ENCODE measurements at places on chromosomes 12 and 14. TPM values are rescaled to one million over a fixed set of nuclear protein-coding genes. Genes with fewer than 3 reads are reported as not detected.

DNA sequence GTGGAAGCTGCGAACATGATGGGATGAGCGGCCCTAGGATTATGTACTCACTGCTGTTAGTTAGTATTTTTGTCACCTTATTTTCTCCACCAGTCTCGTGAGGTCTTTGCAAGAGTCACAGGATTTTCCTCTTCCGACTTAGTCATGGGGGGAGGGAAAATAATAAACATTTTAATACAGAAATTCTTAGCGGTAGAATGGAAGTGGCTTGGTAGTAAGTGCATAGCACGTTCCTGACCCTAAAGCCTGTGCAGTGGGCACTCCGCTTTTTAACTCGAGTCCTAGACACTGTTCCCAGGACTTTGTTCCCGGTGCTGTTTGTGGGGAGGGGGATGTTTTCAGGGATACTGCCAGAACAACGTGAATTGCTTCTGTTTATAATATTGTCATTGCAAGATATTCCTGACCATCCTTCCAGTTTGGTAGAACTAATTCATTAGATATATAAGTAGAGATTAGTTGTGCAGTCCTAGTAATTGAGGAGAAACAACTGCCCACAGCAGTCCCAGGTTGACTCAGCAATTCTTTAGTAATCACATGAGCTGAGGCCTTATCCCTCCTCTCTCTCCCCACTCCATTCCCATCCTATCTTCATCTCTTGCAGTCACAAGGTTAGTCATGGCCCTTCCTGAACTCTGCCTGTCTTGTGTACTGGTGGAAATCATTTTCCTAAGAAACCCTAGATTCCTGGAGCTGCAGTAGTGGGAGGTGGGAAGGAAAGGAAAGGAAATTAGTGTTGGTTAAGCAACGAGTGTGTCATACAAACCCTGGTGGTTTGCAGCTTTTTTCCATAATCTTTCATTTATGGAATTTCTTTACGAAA lies 799 bp downstream of the SLC38A6 start:
- H3K27ac ChIP-seq, result no peak overlapping the region
- H3K27me3 ChIP-seq, result no peaks in the 10 kb centered on the region
- H3K4me1 ChIP-seq, result no peaks in the 10 kb centered on the region
- peak; percentile 77 for DNase-seq
- no peak overlapping the region for H3K4me3 ChIP-seq

DNA sequence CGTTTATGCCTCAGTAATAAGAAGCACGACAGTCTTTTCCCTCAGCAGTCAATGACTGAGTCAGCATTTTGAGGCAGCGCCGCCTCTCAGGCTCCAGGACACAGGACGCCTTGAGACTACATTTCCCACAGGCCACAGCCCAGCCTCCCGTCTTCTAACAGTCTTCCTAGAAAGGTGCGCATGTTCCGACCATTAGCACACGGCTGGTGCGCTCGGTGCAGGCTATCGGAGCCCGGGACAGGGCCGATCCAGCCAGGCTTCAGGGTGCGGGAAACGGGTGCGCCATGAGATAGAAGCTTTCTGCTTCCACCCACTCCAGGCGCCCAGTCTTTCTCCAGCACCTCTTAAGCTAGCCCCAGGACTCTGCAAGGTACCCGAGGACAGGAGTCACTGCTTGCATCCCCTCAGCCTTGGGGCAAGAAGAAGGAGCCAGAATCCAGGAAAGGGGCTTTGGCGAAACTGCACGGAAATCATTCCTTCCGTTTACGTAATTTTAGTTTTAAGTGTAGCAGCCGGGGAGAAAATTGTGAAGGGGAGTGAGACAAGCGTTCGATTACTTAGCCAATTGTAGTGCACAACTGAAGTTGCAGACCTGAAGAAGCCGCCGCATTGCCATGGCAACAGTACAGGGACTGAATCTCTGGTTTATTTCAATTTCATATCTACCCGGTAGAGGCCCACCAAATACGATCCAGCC lies 54.0 kb downstream of the ZNF641 start:
- DNase-seq, result peak; percentile 66
- peaks cover 8% of the 10 kb centered on the region for H3K27me3 ChIP-seq
- H3K36me3 ChIP-seq, result no peaks in the 10 kb centered on the region

The DBX2 gene
- not detected for total RNA-seq

GRCh38 chr12:58414398-58414871 lies 473.1 kb downstream of the ATP23 start:
- no peaks in the 10 kb centered on the region for H3K36me3 ChIP-seq
- no peaks in the 10 kb centered on the region for H3K27me3 ChIP-seq
- peak; percentile 59 for DNase-seq
- H3K4me1 ChIP-seq, result peaks cover 54% of the 10 kb centered on the region
- H3K4me3 ChIP-seq, result no peak overlapping the region

DNA sequence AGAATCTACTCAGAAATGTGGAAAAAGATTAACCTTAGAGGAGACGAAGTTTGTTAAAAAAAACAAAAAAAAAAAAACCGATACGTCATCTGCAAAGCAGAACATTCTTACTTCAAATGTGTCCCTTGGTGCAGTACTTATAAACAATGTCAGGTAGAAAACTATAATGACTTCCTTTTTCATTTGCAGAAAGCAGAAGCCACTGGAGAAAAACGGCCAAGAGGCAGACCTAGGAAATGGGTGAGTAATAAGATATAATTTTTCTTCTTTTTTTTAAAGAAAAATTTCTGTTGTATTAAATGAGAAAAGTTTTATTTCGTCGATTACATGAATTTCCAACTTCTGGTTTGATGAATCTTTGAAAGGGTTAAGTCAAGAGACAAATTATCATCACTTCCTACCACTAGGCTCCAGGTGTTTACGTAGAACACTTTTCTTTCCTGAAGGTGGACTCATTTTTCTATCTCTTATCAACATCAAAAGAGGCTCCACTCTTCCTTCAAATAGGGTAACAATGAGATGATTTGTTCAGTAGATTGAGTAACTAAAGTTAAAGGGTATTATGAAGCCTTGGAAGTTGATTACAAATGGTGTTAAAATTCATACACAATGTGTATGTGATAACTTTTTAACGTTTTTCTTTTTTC lies 14.2 kb downstream of the HMGA2 start:
- DNase-seq, result no peak
- peaks cover 97% of the 10 kb centered on the region for H3K4me1 ChIP-seq
- peak overlapping the region; percentile 39 for H3K4me3 ChIP-seq
- peaks cover 84% of the 10 kb centered on the region for H3K36me3 ChIP-seq
- peak overlapping the region; percentile 76 for H3K27ac ChIP-seq

- H3K4me3 ChIP-seq, result no peak overlapping the region
- no peaks in the 10 kb centered on the region for H3K27me3 ChIP-seq
- no peaks in the 10 kb centered on the region for H3K4me1 ChIP-seq
- DNase-seq, result peak; percentile 24
- no peak overlapping the region for H3K27ac ChIP-seq
- H3K36me3 ChIP-seq, result peaks cover 12% of the 10 kb centered on the region
These were observed 5.2 kb upstream of the CNPY2 start for GRCh38 chr12:56321027-56321426.

- no peak for DNase-seq
- no peak overlapping the region for H3K4me3 ChIP-seq
- H3K27me3 ChIP-seq, result no peaks in the 10 kb centered on the region
These were observed 271.4 kb downstream of the SSPN start for GRCh38 chr12:26466726-26467125.

DNA sequence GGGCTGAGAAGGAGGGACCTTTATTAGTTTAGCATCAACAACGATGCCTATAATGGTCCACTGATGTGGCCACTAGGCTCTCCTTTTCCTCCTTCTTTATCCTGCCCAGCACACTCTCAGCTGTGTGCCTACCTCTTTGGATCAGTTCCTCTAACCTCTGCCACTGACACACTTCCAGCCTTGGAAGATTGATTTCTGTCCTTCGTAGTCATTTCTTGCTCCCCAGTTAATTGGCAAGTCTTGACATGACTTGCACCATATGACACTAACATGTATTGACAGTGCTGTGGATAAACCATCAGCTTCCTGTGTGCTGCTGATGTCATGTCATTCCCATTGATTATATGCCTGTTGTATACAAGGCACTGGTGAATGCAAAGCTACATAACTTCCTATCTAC lies 90.2 kb upstream of the PLEKHG7 start:
- no peak overlapping the region for H3K4me3 ChIP-seq
- H3K27me3 ChIP-seq, result peaks cover 2% of the 10 kb centered on the region
- H3K27ac ChIP-seq, result no peak overlapping the region
- H3K36me3 ChIP-seq, result no peaks in the 10 kb centered on the region
- peaks cover 19% of the 10 kb centered on the region for H3K4me1 ChIP-seq

DNA sequence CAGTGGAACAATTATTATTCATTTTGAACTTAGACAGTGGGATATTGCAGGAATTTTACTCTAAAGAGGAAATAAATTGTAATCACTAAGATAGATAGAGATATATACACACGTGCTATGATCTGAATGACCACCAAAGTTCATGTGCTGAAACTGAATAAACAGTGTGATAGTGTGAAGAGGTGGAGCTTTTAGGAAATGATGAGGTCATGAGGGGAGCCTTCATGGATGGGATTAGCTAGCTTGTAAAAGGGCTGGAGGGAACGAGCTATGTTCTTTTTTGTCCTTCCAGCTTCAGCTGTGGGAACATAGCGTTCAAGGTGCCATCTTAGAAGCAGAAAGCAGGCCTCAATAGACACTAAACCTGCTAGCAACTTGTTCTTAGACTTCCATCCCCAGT lies 191.5 kb upstream of the LRIG3 start:
- peaks cover 2% of the 10 kb centered on the region for H3K27me3 ChIP-seq
- H3K4me3 ChIP-seq, result no peak overlapping the region
- no peak overlapping the region for H3K27ac ChIP-seq
- H3K36me3 ChIP-seq, result no peaks in the 10 kb centered on the region
- peaks cover 21% of the 10 kb centered on the region for H3K4me1 ChIP-seq
- DNase-seq, result no peak

GRCh38 chr14:21748869-21749303 lies 75.3 kb upstream of the OR4E1 start:
- DNase-seq, result no peak
- no peaks in the 10 kb centered on the region for H3K4me1 ChIP-seq
- no peak overlapping the region for H3K27ac ChIP-seq
- H3K36me3 ChIP-seq, result no peaks in the 10 kb centered on the region

GRCh38 chr14:33347796-33348195 lies 409.1 kb downstream of the NPAS3 start:
- H3K27me3 ChIP-seq, result peaks cover 6% of the 10 kb centered on the region
- no peak overlapping the region for H3K27ac ChIP-seq
- H3K4me1 ChIP-seq, result no peaks in the 10 kb centered on the region
- no peak for DNase-seq
- H3K4me3 ChIP-seq, result no peak overlapping the region

DNA sequence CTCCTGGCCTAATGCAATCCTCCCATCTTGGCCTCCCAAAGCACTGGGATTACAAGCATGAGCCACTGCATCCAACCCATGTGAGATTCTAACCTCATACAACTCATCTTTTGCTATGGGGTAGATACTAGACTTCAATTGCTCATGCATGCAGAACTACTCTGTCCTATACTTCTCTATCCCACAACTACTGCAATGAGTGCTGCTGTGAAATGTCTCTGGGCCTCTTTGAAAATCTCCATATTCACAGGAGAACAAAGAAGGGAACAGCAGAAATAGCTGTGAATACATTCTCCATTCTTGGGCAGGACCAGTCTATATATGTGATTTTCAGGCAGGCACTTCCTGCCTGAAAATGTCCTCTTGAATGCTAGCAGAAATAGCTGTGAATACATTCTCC lies 220.7 kb upstream of the GRIP1 start:
- H3K27me3 ChIP-seq, result peaks cover 2% of the 10 kb centered on the region
- DNase-seq, result no peak
- H3K4me1 ChIP-seq, result no peaks in the 10 kb centered on the region
- H3K27ac ChIP-seq, result no peak overlapping the region

The LRRIQ1 gene
- total RNA-seq, result not detected

DNA sequence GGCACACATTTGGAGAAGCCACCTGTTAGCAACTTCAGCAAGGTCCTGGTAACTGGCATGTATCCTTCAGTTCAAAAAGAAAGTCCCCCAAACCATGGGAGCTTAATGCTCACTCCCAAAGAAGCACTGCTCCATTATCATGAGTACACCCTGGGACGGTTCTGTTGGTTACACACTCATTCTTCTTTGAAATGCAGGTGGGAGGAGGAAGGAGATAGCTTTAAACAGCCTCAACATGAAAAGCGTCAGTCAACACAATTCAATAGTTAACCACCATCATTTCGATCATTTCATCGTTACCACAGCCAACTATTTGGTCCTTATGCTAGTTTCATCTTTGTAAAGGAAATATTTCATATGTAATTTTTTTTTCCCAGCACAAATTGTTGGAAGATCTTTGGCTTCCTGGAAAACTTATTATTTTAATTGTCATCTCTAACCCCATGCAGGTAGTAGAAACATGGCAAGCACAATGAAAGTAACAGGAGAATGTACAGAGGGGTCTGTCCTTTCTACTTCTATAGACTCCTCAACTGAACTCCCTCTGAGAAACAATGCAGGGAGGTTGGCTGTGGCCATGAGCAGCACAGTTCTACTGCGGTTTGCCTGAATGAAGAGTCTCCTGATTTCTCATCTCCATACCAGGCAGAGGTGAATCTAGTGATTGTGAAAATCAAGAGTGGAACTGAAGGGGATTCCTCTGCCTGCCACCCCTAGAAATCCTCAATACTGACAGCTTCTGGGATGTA lies 196.4 kb upstream of the FOXN3 start:
- peaks cover 31% of the 10 kb centered on the region for H3K4me1 ChIP-seq
- no peak for DNase-seq
- H3K4me3 ChIP-seq, result no peak overlapping the region
- no peak overlapping the region for H3K27ac ChIP-seq
- peaks cover 3% of the 10 kb centered on the region for H3K27me3 ChIP-seq
- H3K36me3 ChIP-seq, result peaks cover 13% of the 10 kb centered on the region

The PMCH gene
- not detected for total RNA-seq

- H3K4me3 ChIP-seq, result no peak overlapping the region
- H3K4me1 ChIP-seq, result peaks cover 65% of the 10 kb centered on the region
- H3K27ac ChIP-seq, result peak overlapping the region; percentile 87
- no peaks in the 10 kb centered on the region for H3K36me3 ChIP-seq
These were observed 6.5 kb downstream of the AHNAK2 start for GRCh38 chr14:104971447-104972240.

The HOXC10 gene
- 1.3 TPM for total RNA-seq

The WNT1 gene
- not detected for total RNA-seq

DNA sequence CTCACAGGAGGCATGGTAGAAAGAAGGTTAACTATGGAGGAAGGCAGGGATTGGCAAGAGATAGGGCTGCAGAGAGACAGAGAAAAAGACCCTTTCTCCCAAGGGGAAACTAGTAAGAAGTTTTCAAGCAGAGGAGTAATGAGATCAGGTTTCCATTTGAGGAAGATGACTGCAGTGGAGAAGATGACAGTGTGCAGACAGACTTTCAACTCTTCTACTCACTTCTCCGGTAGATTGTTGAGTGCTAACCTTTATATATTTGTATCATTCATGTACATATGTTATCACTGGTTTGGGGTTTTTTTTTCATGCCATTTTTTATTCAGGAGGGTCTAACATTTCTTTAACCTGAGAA lies 5.9 kb upstream of the B3GNT4 start:
- no peak for DNase-seq
- peak overlapping the region; percentile 73 for H3K27ac ChIP-seq
- H3K27me3 ChIP-seq, result peaks cover 6% of the 10 kb centered on the region
- H3K4me3 ChIP-seq, result peak overlapping the region; percentile 56
- peaks cover 14% of the 10 kb centered on the region for H3K36me3 ChIP-seq

GRCh38 chr14:63713058-63713457 lies 14.8 kb downstream of the SGPP1 start:
- no peak overlapping the region for H3K4me3 ChIP-seq
- H3K27me3 ChIP-seq, result no peaks in the 10 kb centered on the region
- peaks cover 22% of the 10 kb centered on the region for H3K4me1 ChIP-seq
- DNase-seq, result no peak

- H3K4me1 ChIP-seq, result peaks cover 24% of the 10 kb centered on the region
- H3K27me3 ChIP-seq, result peaks cover 25% of the 10 kb centered on the region
- no peaks in the 10 kb centered on the region for H3K36me3 ChIP-seq
- H3K4me3 ChIP-seq, result no peak overlapping the region
- DNase-seq, result peak; percentile 93
These were observed 20.3 kb upstream of the PPP2R5E start for GRCh38 chr14:63563370-63564026.

The ARHGAP9 gene
- 0.66 TPM for total RNA-seq

The KRT1 gene
- total RNA-seq, result not detected
